ENCODE measurements at places on chromosomes 11 and 22. TPM values are rescaled to one million over a fixed set of nuclear protein-coding genes. Genes with fewer than 3 reads are reported as not detected.

- H3K27ac ChIP-seq: peak overlapping the region; percentile 83
- H3K4me1 ChIP-seq: peaks cover 41% of the 10 kb centered on the region
- no peak for DNase-seq
- no peaks in the 10 kb centered on the region for H3K36me3 ChIP-seq
- no peaks in the 10 kb centered on the region for H3K27me3 ChIP-seq
Observed at GRCh38 chr11:46360878-46361277, 13.6 kb downstream of the DGKZ start.

GRCh38 chr11:16926883-16927626 lies 87.2 kb downstream of the PLEKHA7 start:
- no peak overlapping the region for H3K4me3 ChIP-seq
- peaks cover 9% of the 10 kb centered on the region for H3K4me1 ChIP-seq
- DNase-seq: no peak
- no peaks in the 10 kb centered on the region for H3K36me3 ChIP-seq
- peaks cover 80% of the 10 kb centered on the region for H3K27me3 ChIP-seq

Gene APLNR
- 3.9 TPM for total RNA-seq

DNA sequence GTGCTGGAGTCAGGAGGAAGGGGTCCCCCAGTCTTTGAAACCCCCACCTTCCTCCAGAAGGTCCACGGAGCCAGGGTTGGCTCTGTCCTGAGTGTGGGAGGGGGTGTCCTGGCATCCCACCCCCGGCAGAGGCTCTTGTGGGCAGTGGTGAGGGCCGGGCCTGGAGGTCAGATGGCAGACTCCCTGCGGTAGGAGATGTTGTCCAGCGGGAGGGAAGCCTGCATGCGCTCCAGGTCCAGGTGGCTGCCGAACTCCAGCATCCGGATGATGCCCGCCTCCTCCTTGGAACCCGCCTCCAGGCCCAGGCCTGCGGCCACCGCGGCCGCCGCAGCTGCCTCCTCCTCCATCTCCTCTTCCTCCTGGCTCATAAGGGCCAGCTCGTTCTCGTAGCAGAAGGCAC lies 28.4 kb downstream of the KCNJ4 start:
- peaks cover 10% of the 10 kb centered on the region for H3K4me1 ChIP-seq
- H3K27me3 ChIP-seq: no peaks in the 10 kb centered on the region
- no peak overlapping the region for H3K4me3 ChIP-seq
- no peak overlapping the region for H3K27ac ChIP-seq
- no peak for DNase-seq

DNA sequence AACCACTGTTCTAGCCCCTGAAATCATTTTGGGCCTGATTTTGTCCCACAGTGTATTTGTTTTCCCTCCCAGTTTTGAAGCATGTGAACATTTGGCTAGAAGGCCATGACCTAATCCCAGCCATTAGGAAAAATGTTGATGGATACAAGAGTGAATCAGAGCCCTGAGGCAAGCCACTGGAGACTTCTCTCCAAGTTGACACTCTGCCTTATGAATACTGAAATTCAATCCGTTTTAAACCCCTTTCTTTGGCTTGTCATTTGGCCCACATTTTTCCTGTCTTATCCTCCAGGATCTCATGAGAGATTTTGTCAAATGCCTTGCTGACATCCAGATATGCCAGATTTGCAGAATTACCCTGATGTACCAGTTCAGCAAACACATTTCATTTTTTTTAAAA lies 158.8 kb downstream of the FAT3 start:
- H3K27ac ChIP-seq: no peak overlapping the region
- peaks cover 31% of the 10 kb centered on the region for H3K4me1 ChIP-seq
- no peak for DNase-seq
- H3K27me3 ChIP-seq: no peaks in the 10 kb centered on the region

Gene FAM181B
- total RNA-seq: 5.3 TPM

Gene SAA4
- total RNA-seq: not detected

- H3K27me3 ChIP-seq: no peaks in the 10 kb centered on the region
- H3K36me3 ChIP-seq: no peaks in the 10 kb centered on the region
- no peak overlapping the region for H3K27ac ChIP-seq
Observed at GRCh38 chr11:7586376-7586775, 72.6 kb downstream of the PPFIBP2 start.

GRCh38 chr11:130163346-130164220 lies 4.0 kb downstream of the ST14 start:
- DNase-seq: no peak
- H3K27ac ChIP-seq: no peak overlapping the region
- peaks cover 6% of the 10 kb centered on the region for H3K36me3 ChIP-seq
- H3K4me3 ChIP-seq: no peak overlapping the region
- peaks cover 11% of the 10 kb centered on the region for H3K4me1 ChIP-seq
- peaks cover 60% of the 10 kb centered on the region for H3K27me3 ChIP-seq

DNA sequence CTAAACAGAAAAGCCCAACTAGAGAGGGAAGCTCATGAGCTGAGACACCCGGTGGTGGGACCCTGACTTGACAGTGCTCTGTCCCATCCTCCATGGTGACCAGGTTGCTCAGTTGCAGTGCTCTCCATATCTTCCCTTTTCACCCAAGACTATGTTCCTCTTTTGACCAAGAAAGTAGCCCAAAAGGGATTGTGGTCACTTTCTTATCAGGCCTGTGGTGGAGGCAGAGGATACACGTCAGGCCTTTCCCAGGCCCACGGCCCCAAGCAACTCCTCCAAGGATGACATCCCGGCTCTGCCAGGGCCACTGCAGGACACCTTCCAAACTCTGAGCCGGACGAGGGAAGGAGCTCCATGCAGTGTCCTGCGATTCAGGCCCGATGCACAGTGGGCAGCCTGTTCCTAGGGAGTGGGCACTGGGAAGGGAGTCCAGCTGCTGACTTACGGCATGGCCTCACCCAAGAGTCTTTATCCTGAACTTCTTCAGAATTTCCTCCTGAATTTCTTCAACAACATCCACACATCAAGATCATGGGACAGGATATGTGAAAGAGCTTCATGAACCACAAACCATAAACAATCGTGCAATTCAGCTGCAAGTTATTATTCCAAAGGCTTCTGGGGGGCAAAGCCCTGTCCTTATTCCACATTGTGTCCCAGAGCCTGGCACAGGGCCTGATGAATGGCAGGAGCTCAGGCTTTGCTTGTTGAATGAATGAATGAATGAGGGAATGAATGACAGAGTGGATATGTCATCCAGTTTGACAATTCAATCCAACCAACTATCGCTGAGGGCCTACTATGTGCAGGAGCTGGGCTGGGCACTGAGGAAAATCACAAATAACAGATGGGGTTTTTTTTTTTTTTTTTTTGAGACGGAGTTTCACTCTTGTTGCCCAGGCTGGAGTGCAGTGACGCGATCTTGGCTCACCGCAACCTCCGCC lies 36.0 kb upstream of the MYH9 start:
- no peak for DNase-seq
- no peaks in the 10 kb centered on the region for H3K27me3 ChIP-seq
- H3K27ac ChIP-seq: peak overlapping the region; percentile 50
- H3K4me3 ChIP-seq: no peak overlapping the region
- peaks cover 41% of the 10 kb centered on the region for H3K4me1 ChIP-seq
- H3K36me3 ChIP-seq: no peaks in the 10 kb centered on the region

Gene NR1H3
- 19.1 TPM for total RNA-seq

Gene KRTAP5-7
- total RNA-seq: not detected
